ENCODE measurements at places on chromosomes 5 and 9.

DNA sequence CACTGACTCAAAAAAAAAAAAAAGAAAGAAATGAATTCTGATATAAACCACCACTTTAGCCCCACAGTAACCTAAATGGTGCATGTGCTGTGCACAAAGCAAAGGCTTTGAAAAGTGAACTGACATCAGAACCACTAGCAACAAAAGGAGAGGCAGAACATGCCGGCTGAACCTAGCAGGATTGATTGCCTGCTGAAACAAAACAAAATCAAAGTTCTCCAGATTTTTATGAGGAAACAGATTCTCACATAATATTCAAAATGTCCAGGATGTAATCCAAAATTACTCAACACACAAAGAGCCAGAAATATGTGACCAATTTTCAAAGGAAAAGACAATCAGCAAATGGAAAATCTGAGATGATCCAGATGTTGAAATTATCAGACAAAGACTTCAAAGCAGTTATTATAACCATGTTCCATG is 37.9 kb downstream of the UBTD2 start:
- DNase-seq, result no peak

- no peak for DNase-seq
These were observed 33.9 kb downstream of the HABP4 start for GRCh38 chr9:96483733-96484390.

DNA sequence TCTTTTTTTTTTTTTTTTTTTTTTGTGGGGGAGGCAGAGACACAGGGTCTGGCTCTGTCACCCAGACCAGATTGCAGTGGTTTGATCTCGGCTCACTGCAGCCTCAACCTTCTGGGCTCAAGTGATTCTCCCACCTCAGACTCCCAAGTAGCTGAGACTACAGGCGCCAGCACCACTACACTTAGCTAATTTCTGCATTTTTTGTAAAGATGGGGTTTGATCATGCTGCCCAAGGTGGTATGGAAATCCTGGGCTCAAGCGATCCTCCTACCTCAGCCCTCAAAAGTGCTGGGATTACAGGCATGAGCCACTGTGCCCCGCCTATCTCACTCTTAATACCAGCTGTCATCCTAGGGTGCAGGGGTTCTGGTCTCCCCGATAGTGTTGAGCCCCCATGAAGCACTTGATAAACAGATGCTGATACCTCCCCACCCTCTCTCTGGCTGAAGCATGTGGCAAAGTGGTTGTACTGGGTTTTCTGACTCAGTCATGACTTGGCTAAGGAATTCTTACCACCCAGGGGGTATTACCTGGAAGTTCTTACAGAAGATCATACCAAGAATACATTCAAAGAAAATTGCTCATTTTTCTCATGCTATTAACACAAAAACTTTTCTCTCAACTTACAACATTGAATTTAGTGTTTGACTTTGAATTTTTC is 110.2 kb upstream of the DAPK1 start:
- no peak for DNase-seq

DNA sequence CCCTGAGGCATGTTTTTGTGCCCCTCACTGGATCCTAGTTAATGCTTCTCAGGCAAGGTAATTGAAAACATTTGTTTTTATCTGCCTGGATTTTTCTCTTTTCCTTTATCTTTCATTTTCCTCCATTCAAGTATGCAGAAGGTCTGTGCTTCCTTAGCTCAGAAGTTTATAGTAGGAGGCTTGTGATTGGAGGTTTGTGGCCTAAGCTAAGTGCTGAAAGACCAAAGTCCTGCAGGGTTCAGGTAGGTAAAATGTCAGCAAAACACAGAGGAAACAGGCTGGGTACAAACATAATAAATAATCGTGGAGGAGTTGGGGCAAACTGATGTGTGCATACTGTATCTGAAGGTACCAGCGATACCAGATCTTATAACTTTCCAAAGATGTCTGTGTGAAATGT is 230.9 kb upstream of the KLF4 start:
- DNase-seq, result no peak

- DNase-seq, result peak; percentile 70
These were observed 35.9 kb upstream of the HSPA9 start for GRCh38 chr5:138610918-138611677.

- no peak for DNase-seq
These were observed 164.3 kb upstream of the OTULINL start for GRCh38 chr5:14417276-14417730.

DNA sequence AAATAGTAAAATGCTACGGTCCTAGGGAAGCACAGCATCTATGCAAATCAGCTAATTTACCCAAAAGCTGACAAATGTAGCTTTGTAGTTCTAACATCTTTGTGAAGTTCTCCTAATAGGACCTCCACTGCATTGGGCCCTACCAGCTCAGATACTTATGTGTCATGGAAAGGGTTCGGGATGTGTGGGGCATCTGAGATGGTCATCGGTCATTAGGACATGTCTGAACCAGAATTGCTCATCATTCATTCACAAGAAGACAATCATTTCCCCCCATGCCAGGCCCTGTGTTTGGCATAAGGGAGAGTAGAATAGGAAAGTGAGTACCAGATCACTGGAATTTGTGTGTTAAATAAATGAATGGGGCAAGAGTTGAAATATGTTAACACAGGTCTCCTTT is 35.7 kb downstream of the PWWP2A start:
- DNase-seq, result no peak

DNA sequence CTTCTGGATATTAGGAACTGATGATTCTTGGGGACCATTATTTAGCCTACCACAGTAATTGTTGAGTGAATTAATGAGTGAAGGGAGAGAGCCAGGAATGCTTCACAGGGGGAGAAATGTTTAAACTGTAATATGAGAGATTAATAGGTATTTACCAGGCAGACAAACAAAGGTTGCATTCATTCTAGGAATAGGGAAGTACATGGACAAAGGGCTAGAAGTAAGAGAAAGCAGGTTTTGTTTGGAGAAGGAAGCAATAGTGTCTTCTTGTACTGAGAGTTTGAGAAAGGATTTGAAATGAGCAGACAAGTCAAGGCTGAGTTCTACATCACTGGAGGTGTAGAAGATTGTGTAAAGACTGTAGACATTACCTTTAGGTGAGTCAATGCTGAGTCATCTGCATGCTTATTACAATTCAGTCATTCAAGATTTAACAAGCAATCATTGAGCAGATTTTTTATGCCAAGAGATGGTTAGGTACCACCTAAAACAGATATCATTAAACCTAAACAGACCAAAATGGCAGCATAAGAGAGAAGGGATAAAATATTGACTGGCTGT is 8.0 kb downstream of the TAF1L start:
- DNase-seq, result no peak

DNA sequence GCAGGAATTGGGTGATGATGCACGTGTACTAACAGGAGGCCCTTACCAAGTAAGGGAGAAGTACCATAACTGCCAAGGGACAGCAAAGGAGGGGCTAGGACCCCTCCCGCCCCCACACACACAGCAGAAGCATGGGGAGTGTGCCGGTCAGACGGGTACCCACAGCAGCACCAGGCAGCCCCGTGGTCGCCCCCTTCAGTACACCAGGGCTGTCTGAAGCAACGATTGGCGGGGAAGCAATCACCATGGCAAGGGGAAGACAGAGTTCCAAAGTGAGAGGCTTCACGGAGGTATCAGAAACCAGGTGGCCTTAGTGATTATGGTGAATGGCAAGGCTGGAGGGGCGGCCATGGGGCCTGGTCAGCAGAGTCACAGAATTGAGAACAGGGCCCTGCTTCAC is 72.2 kb downstream of the CAMSAP1 start:
- no peak for DNase-seq

GRCh38 chr5:109694451-109694891 is 4.7 kb downstream of the MAN2A1 start:
- DNase-seq, result no peak
